ENCODE measurements at places on chromosomes 6 and 20. TPM values are rescaled to one million over a fixed set of nuclear protein-coding genes. Genes with fewer than 3 reads are reported as not detected.

Gene OVOL2
- not detected for total RNA-seq

Gene BPIFB1
- not detected for total RNA-seq

Gene FOXP4
- total RNA-seq, result 26.9 TPM

Gene MEI4
- 0.05 TPM for total RNA-seq

Gene MYO6
- total RNA-seq, result 21.5 TPM
